Inflammatory macrophage (primary cell): ENCODE measurements at places on chromosomes 12 and 14.

DNA sequence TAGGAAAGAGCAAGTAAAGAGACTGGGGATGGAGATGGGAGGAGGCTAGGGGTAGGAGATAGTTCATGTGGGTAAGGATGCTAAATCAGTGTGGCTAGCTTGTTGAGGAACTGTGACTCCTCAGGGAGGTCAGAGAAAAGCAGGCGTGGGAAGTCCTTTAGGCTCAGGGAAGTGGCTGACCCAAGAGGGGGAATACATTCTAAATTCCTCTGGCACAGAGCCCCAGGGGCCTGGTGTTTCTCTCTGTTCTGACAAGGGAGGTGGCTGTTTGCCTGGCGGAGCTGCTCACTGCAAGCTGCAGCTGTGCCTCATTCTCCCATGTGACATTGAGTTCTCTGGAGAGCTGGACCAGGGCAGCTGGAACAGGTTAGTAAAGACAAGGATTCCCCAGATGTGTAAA is 152.2 kb upstream of the SLC38A2 start:
- no peak for DNase-seq

- DNase-seq, result no peak
These were observed 502 bp downstream of the SMARCD1 start for GRCh38 chr12:50085615-50086072.

DNA sequence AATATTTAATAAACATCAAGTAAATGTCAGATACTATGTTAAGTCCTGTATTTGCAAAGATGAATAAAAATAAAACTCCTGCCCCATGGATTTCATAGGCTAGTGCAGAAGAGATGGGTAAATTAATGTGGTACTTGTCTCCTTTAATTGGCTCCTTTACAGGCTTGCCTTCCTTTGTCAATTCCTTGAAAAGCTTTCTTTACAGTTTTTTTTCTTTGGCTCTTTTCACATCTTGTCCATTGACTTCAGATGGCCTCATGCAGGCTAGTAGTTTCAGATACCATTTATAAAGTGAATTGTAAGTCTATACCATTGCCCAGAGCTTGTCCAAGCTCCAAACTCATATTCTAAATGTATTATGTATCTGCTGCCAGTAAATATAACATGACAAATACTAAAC is 128.7 kb upstream of the GARIN2 start:
- DNase-seq, result no peak

DNA sequence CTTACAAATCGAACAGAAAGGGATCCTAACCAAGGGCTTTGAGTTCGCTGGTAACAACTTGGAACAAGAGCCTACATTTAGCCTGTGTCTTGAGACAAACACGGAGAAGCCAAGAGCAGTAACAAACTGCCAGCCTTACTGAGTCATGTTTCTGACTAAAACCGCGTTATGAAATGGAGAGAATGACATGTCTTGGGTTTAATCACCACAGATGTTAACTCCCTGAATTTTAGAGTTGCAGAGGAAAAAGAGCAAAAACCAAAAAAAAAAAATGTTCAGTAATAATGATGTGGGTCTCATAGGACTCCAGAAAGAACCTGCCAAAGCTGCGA is 1.0 kb downstream of the BLTP3B start:
- peak; percentile 85 for DNase-seq

DNA sequence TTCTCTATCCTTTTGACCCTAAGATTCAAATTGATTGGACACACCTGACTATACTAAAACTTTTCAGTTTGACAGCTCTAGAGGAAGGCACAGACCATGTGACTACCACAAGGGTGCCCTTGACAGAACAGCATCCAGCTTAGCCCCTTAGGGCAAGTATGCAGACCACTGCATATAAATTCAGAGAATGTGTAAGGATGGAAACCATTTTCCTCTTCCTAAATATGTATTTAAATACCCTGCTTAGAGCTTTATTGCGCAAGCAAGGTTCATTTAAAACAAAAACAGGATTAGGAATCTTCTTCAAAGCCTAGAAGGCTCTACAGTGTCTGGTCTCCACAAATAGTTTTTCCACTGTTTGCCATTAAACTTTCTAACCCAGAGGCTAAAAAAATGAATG is 202.8 kb downstream of the MED13L start:
- no peak for DNase-seq

DNA sequence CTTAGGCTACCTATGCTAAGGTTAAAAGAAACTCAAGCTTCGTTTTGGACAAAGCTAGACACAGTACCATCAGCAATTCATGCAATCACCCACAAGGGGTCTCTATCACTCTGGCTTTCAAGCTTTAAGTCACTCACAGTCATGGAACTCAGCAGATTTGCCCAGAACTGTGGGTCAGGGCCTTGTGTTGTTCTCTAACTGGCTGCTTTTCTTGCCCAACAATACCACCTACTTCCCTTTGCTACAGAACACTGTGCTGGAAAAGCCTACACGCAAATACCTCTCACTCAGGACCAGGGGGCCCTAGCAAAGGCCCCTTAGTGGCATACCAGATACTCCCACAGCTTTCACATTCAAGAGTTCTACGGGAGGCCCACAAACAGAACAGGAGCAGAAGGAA is 9.1 kb downstream of the NEMP1 start:
- DNase-seq, result peak; percentile 96

GRCh38 chr14:58747181-58747580 is 109.4 kb downstream of the DACT1 start:
- peak; percentile 97 for DNase-seq
